Activated CD4-positive, alpha-beta memory T cell treated with anti-CD3 and anti-CD28 coated beads for 36 hours (primary cell): ENCODE measurements at places on chromosomes 7 and 10. TPM values are rescaled to one million over a fixed set of nuclear protein-coding genes. Genes with fewer than 3 reads are reported as not detected.

GRM3 gene
- not detected for total RNA-seq

C10orf62 gene
- total RNA-seq: not detected

A1CF gene
- total RNA-seq: not detected

FAM149B1 gene
- total RNA-seq: 12.8 TPM

NAT16 gene
- not detected for total RNA-seq

PNLIP gene
- not detected for total RNA-seq

NKX2-3 gene
- not detected for total RNA-seq
